ENCODE measurements at places on chromosomes 1 and 21.

- no peak for DNase-seq
Measured at GRCh38 chr1:224621813-224622682, 5.9 kb downstream of the CNIH3 start.

DNA sequence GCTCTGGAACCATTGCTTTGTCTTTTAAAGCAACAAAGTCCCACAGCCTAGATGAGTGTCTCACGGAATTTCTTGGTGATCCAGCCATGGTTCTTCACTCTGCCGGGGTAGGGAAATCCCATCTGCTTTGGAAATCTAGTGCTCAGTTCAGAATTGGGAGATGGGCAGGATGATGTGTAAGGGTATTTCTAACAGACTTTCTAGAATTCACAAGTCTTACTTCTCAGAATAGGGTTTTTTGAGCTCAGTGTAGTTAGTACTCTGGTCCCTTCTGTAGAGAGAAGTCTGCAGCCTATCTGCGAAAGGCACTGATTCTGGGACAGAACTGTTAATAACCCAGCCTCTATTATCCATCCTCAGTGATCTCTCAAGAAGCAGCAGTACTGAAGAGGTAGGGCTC, 25.3 kb downstream of the GABPA start:
- DNase-seq: no peak

DNA sequence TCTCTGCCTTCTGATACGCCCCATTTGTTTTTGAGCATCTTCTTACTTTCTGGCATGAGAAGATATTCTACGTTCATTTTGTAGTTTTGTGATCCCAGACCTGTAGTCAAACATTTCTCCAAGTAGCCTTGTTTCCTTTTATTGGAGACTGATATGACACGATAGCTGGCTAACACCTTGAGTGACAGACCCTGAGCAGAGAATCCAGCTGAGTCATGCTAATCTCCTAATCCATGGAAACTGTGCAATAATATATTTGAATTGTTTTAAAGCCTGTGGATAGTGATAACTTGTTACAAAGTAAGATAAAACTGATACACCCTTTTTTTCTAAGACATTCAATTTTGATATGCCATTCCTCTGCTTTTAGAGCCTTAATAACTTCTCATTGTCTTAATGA, 1.2 kb upstream of the IFI44L start:
- peak; percentile 59 for DNase-seq

DNA sequence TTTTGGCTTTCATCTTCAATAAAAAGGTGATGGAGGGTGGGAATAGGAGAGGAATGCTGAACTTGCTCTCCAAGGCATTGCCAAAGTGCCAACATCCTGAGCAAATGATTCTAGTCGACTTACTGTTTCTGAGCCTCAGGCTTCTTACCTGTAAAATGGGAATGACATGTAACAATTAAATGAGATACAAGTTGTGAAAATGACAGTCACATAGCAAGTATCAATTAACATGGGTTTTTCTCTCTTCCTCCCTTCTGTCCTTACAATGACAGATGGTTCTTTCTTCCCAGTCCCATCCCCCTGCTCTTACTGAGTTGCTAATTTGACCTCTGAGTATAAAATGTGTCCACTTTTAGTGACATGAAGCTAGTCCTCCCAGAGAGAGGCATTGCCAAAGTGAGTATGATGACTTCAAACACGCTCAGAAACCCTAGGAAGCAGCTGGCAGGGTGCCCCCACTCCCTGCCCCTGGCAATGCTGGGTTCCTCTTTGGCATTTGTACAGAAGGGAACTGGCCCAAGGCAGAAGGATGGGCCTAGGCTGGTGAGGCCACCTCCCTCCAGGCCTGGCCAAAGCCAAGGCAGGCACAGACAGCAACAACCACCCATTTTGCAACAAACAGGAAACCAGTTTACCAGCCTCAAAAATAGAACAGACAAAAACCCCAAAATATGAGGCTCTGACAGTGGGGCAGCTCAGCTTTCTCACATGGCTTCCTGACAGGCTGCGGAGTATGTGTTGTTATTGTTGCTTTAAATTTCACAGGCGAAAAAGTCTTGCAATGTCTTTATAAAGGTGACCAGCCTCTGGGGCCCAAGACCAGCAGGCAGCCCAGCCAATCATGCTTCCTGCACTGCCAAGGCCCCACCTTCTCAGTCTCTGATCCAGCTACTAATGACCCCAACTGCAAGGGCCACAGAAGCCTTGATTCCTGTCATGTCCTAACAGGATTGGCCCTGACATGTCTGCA, 115.9 kb downstream of the HIVEP3 start:
- DNase-seq: no peak

- no peak for DNase-seq
Measured at GRCh38 chr21:46095814-46096595, 1.9 kb upstream of the COL6A2 start.

DNA sequence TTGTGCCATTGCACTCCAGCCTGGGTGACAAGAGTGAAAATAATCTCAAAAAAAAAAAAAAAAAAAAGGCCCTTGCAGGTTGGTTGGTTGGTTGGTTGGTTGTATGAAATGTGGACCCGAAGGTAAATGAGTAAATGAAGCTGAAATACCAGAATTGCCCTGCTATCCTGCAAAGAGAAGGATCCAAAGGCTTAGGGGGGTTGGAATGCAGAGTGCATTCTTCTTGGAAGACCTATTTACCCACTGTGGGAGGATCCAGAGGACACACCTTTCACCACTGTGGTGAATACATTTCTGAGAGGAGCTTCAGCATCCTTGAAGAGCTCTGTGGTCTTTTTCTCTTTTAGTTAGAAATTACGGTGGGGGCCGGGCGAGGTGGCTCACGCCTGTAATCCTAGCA, 28.7 kb upstream of the EIF4G3 start:
- DNase-seq: no peak

GRCh38 chr1:113895961-113896360, 8.6 kb upstream of the BCL2L15 start:
- no peak for DNase-seq

- no peak for DNase-seq
Measured at GRCh38 chr1:61807606-61808140, 65.4 kb downstream of the PATJ start.

DNA sequence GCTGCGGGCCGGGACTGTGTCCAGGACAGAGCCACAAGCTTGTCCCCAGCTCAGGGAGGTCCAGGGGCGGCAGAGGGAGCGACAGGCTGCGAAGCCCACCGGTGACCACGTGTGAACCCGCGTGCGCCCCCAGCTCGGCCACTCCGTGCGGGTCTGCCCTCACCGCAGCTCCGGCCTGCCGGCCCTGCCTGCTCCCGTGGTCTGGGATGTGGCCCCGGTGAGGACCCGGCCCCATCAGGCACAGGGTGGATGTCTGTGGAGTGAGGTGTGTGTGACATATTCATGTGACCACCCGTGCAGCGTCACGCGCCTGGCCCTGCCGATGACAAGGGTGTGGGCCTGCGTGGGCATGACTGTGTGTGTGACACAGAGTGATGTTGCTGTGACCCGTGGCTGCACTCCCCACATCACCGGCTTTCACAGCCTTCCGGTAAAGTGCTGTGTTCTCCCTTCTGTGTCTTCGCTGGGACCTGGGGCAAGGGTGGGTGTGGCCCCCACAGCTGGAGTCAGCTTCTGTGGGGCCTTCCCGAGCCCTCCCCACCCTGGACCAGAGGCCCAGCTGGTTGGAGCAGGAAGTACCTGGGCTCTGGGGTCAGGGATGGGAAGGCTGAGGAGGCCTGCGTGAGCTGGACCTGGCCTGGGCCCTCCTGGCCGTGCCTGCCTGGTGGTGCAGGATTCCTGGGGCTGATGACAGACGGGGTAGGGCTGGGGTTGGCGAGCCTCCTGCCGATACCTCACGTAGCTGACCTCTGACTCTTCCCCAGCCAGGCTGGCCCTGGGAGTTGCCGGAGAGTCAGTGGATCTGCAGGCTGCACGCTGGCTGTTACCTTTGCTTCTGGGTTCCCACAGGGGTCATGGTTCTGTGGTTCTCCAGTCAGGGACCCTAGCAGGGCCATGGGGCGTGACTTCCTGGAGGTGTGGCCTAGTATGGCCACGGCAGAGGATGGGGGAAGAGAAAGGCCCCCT, 4.1 kb downstream of the RNF223 start:
- DNase-seq: no peak

DNA sequence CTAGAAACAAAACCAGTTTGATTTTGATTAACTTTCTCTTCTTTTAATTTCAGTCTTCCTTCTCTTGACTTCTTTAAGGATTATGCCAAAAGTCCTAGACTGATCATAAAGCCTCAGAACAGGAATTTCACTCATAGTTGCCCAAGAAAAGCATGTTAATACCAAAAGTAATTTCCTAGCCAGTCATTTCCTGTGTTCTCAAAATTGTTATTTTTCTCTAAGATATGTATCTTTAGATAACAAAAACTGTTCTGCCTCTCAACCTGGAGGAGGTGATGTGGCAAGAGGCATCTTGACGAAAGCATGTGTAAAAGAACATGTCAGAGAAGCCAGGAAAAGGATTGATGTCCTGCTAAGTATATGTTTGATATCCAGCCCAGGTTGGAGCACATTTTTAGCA, 78.0 kb upstream of the IPO9 start:
- no peak for DNase-seq

DNA sequence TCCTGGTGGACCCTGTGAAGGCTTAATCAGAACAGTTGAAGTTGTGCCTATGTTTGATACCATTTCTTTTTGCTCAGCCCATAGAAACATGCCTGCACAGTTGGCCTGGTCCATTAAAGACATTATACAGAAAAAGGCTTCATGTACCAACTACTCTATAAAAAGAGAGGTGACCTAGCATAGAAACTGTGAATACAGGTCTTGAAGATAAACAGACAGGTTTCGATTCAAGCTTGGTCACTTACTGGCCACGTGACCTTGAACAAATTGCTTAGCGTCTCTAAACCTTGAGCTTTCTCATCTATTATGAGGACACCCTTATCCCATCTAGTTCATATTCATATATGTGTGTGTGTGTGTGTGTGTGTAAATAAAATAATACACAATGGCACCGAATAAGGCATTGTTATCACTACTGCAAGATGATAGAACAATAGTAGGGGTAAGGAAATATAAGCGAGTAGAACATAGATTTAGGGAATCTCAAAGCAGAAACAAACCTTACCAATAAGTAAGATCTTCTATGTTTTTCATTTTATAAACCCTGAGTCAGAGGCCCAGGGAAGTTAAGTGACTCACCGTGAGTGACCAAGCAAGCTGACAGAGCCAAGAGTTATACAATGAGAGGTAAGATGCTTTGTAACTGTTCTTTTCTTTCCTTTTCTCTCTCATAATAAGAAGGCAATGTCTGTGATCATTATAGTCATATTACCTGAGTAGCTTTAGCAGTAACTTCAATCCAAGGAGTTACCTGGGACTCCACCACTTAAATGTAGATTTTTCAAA, 476.8 kb upstream of the DEPDC1 start:
- DNase-seq: no peak

- DNase-seq: no peak
Measured at GRCh38 chr1:183844806-183845205, 39.9 kb downstream of the RGL1 start.

- DNase-seq: no peak
Measured at GRCh38 chr1:203669739-203670138, 43.1 kb downstream of the ATP2B4 start.

DNA sequence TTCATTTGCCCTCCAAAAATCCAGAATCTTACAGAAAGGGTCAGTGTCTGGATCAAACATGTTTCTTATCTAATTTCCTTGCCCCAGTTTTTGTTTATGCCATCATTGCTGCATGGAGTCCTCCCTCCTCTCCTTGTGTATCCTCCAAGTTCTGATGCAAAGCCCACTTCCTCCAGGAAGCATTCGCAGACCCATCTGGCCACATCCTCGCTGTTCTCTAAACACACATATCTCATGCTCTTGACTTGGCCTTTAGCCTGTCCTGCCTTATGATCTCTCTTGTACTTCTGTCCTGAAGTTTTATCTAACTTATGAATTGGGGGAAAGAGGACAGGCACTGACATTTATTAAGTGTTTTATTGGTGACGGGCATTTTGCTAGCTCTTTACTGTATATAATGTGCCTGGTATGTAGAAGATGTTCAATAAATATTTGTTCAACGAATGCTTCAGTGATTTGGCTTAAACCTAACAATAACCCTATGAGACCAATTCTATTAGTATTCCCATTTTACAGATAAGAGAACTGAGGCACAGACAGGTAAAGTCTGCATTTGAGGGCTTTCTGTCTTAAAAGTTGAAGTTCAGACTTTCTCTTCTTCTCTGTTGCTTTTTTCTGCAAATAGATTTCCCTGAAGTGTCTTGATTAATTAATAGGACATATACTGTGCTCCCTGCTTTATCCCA, 19.2 kb upstream of the ID3 start:
- DNase-seq: no peak

GRCh38 chr21:43206231-43207042, 37.6 kb downstream of the CRYAA start:
- DNase-seq: no peak

- DNase-seq: peak; percentile 61
Measured at GRCh38 chr1:93079685-93080141, 630 bp downstream of the MTF2 start.

DNA sequence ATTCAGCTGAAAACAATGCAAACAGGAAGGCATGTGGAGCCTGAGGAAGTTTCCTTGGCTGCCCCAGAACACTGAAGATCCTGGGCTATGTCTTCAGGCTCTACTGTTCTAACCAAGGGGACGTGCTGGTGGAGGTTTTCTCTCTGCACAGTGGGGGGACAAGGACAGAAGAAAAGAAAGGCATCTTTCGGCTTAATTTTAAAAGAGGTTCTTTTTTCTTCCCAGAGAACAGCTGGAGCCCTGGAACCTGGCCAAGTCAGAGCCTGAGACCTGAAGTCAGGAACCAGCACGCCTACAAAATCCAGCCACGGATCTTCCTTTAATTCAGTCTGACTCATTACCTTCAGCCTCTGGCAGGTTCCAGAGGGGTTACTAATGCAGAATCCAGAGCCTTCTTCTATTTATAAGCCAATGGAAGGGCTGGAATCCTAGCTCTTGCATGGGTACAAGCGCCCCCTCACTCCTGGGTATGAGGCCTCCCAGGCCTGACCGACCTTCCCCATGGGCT, 19.8 kb downstream of the CTNNBIP1 start:
- no peak for DNase-seq

GRCh38 chr21:35540950-35541638, 492.0 kb upstream of the RUNX1 start:
- DNase-seq: no peak

DNA sequence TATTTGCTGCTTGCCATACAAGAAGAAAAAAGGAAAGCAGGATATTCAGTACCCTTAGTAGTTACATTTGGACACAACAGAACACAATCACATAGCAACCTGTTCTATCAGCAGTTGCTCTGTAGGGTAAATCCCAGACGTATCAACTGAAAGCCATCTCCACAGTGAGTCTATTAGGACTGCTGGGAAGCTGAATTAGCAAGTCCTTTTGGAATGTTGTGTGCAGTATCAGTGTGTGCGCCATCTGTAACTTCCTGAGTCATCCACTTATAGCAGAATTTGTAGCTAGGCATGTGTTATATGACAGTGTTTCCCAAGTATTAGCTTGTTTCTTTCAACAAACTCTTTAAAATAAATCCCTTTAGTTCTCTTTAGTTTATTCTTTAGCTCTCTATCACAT, 21.3 kb downstream of the CCDC30 start:
- DNase-seq: no peak
